ENCODE measurements at places on chromosomes 2 and 18.

GRCh38 chr18:2135309-2135708 lies 436.0 kb downstream of the METTL4 start:
- no peak for DNase-seq

DNA sequence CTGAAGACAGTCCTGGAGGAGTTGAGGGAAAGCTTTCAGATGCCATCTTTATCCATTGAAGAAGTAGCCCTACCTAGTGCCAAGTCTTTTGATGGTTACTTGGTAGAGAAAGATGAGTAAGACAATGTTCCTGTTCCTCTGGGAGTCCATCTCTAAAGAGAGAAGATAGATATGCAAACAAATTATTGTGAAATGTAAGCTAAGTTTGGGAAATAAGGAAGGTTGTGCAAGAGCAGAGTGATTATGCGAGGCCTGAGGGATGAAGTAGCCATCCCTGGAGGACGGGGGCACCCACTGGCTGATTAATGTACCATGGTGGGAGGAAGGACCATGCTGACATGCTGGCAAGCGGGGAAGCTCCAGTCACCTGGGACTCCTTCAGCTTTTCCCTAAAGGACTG lies 994 bp upstream of the DTNA start:
- DNase-seq = no peak

GRCh38 chr2:235088496-235088921 lies 136.7 kb downstream of the SH3BP4 start:
- DNase-seq = no peak

GRCh38 chr2:162301877-162302276 lies 16.6 kb downstream of the IFIH1 start:
- no peak for DNase-seq

- no peak for DNase-seq
Observed at GRCh38 chr2:117646099-117646498, 168.4 kb upstream of the DDX18 start.

GRCh38 chr18:61281431-61281830 lies 51.8 kb upstream of the CDH20 start:
- DNase-seq = no peak

GRCh38 chr2:218398437-218399390 lies 954 bp upstream of the CTDSP1 start:
- DNase-seq = peak; percentile 9

DNA sequence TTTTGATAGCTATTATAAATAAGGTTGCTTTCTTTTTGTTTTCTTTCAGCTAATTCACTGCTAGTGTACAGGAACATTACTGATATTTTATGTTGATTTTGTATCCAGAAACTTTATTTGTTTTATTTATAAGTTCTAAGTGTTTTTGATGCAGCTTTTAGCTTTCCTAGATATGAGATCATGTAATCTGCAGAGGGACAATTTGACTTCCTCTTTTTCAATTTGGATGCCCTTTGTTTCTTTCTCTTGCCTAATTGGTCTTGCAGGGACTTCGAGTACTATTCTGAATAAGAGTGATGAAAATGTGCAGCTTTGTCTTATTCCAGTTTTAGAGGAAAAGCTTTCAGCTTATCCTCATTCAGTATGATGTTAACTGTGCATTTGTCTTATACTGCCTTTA lies 643.4 kb upstream of the CDH2 start:
- no peak for DNase-seq

- no peak for DNase-seq
Observed at GRCh38 chr2:85439986-85440385, 21.5 kb downstream of the SH2D6 start.

DNA sequence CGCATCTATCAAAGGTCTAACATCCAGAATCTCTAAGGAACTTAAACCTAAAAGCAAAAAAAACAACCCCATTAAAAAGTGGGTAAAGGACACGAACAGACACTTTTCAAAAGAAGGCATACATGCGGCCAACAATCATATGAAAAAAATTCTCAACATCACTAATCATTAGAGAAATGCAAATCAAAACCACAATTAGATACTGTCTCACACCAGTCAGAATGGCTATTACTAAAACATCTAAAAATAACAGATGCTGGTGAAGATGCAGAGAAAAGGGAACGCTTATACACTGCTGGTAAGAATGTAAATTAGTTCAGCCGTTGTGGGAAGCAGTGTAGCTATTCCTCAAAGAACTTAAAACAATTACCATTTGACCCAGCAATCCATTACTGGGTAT lies 38.0 kb downstream of the PPP3R1 start:
- no peak for DNase-seq

DNA sequence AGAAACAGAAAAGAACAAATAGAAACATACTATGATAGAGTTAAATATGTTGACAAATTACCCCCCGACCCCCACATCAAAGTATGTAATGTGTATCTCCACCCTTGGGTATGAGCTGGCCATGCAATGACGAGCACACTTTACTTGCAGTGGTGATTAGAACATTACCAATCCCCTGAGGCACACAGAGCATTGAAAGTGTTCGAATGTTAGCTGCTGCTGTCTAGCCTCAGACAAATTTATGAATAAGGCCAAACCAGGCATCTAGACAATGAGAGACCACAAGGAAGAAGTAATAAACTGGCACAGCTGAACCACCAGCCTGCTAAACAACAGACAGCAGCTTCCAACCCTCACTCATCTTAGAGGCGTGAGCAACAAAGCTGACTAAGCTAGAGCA lies 380.5 kb downstream of the DSEL start:
- peak; percentile 50 for DNase-seq

- no peak for DNase-seq
Observed at GRCh38 chr18:25111377-25112288, 240.3 kb downstream of the ZNF521 start.

- no peak for DNase-seq
Observed at GRCh38 chr2:28644760-28645159, 106.9 kb upstream of the PPP1CB start.

GRCh38 chr2:231124838-231125568 lies at the start of gene HTR2B:
Gene HTR2B (minus strand): TSS chr2:231125042. CDS start chr2:231123764, 1,278 bp downstream.
- DNase-seq = no peak

GRCh38 chr2:74347303-74347702 lies 4.1 kb upstream of the SLC4A5 start:
- no peak for DNase-seq

GRCh38 chr2:148593421-148593820 lies 51.1 kb upstream of the EPC2 start:
- DNase-seq = no peak

DNA sequence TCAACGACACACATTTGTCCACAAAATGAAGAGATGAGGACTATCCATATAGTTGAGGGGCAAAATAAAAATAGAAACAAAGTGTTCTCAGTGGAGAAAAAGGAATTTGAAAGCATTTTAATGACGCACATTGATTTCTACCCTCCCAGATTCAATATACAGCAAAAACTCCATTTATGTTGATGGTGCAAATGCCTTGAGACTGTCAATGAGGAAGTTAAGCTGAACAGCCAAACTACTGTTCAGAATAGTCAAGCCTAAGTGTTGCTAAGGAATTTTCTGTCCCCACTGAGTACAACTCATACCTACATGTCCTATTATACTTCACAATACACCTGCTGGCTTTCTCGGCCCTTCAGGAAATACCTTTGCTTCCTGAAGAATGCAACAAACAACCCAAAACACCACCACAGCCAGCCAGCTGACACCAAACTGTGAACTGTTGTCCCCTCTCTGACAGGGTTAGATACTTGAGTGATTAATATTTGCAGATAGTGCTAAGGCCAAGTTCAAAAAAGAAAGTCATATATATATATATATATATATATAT lies 27.8 kb upstream of the DARS1 start:
- no peak for DNase-seq

DNA sequence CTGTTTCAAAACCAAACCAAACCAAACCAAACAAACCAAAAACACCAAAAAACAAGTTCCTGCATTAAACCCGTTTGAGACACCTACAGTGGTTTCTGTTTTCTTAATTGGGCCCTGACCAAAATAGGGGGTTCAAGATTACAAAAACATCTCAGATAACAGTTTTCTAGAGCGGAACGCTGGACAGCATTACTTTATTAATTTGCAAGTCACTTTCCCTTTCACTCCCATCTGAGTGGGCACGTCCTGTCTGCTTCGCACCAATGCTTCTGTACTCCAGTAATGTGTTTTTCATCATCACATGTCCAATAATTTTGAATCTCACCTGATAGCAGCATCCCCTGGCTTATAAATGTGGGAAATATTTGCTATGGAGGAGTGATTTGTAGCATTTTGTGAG lies 11.7 kb upstream of the MYO1B start:
- DNase-seq = no peak

GRCh38 chr2:179951680-179952079 lies 55.4 kb downstream of the CWC22 start:
- no peak for DNase-seq
